ENCODE measurements at places on chromosomes 1 and 21.

- DNase-seq: no peak
These were observed 38.1 kb downstream of the SOX13 start for GRCh38 chr1:204110894-204111633.

DNA sequence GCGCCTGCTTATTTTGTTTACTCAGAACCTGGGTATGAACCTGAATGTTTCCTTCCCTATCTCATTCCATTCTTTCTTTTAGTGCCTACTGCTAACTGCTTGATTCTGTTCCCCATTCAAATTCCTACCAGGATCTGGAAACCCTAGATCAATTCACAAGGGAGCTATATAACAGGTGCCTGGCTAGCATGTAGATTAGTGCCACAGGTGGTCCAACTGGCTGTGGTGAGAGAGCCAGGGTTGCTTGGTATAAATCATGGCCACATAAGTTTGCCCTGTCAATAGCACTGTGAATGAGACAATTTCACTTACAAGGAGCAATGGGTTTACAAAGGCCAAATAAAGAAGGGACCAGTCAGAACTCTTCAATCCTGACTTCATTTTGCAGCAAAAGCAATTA, 6.6 kb upstream of the PRPF38B start:
- DNase-seq: no peak

- no peak for DNase-seq
These were observed 453.7 kb upstream of the RUNX1 start for GRCh38 chr21:35502821-35503220.

- DNase-seq: no peak
These were observed 12.3 kb downstream of the BCAR3 start for GRCh38 chr1:93669369-93669768.

- DNase-seq: no peak
These were observed 3.1 kb upstream of the EDARADD start for GRCh38 chr1:236391008-236391407.

- no peak for DNase-seq
These were observed 367.0 kb downstream of the PRDM2 start for GRCh38 chr1:14067036-14067435.

- DNase-seq: no peak
These were observed 11.9 kb downstream of the PTPN22 start for GRCh38 chr1:113859478-113860175.

DNA sequence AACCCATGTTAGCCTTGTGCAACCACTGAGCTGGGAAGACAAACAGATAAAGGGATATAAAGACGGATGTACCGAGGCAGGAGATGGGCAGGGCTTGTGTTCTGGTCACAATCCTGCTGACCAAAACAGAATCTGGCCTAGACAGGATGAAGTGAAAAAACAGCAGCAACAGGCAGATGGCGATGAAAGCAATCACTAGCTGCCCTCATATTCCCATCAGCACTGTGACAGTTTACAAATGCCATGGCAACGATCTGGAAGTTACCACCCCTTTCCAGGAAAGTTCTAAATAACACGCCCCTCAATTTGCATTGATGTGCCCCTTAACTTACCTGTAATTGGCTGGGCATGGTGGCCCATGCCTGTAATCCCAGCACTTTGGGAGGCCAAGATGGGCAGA, 40.6 kb upstream of the CD46 start:
- DNase-seq: no peak

DNA sequence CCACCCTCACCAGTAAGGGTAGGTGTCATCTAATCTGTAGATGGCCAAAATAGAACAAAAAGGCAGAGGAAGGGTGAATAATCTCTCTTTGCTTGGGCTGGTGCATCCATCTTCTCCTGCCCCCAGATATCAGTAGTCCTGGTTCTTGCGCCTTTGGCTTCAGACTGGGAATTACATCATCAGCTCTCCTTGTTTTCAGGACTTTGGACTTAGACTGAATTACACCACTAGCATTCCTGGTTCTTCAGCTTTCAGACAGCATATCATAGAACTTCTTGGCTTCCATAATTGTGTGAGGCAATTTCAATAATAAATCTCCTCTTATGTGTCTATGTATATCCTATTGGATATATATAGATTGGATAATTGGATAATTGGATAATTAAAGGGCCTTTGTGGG, 403.0 kb upstream of the USP24 start:
- DNase-seq: no peak

- no peak for DNase-seq
These were observed 102.8 kb upstream of the JUN start for GRCh38 chr1:58886611-58887010.

DNA sequence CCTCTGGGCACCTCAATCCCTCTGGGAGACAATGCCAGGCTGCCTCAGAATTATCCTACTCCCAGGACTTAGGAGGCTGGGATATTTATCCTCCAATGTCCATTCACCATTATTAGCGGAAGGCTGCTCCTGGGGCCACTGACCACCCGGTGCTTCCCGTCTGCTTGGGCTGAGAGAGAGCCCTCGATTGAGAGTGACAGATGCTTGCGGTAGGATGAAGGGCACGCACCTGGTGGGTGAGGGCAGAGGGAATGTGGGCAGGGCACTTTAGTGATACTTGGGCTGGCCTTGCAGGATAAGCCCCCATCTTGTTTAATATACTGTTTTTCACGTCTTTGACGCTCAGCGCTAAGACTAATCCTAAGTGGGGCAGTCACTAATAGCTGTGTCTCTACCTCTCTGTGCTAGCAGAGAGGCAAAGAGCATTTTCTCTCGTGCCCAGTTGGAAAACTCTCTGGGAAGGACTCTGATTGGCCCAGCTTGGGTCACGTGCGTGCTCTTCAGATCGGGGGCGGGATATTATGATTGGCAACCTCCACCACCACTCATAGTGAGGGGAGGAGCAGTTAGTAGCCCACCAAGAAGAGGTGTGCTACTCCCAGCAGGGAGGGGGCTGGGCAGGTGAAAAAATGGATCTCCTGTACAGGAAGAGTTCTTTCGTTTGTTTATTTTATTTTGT, 10.6 kb upstream of the PARS2 start:
- DNase-seq: no peak

GRCh38 chr1:220873868-220874655, 5.2 kb upstream of the HLX start:
- DNase-seq: no peak

GRCh38 chr1:38131024-38131585, 84.5 kb upstream of the POU3F1 start:
- no peak for DNase-seq

DNA sequence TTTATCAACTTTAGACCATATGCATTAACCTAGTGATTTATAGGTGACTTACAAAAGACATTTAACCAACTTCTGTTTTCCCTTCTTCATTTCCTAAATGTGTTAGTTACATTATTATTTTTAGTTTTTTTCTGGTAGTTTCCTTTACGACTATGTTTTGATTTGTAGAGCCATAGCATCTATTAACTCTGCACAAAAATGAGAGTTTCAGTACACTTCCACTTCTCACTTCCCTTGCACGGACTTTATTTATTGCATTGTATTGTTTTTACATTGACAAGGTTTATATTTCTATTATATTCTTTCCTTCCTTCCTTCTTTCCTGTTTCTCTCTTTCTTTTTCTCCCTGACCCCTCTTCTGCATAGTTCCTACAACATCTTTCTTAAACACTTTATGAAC, 14.7 kb downstream of the PKN2 start:
- DNase-seq: no peak

DNA sequence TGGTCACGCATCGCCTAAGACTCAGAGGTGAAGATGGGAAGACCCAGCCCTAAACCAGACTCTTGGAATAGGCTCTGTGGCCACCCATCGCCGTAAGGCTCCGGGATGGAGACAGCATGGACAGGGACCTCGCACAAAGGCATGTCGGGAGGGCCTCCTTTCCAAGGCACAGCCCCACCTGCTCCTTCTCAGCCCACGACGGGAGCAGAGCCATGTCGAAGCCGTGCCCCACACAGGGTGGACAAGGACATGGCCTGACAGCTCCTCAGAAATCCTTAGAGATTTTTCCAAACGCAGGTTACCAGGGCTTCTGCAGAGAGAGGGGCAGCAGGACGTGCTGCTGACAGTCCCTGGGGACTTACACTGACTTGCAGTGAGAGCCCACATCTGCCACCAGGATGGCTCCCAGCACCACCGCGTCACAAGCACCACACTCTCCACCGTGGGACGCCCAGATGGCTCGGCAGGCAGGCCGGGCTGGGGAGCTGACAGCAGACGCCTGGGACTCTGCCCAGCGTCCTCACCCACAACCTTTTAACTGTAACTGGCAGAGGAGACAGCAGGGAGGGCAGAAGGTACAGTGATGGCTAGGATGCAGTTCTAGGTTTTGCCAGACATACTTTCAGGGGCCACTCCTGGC, 12.0 kb downstream of the SSU72 start:
- no peak for DNase-seq

DNA sequence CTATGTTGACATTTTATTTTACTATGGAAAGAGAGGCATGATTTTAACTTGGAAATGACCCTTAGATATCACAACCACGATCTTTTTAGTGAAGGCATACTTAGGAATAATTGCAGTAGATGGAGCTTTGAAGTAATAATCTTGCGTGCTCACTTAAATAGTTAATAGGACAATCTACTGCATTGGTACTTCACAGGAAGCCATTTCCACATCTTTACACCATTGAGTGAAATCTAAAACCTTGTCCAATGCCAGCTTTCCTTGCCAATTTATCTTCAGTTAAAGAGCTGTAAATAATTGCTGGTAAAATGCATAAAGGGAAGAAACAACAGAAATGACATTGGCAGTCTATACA, 586.3 kb downstream of the ADGRL2 start:
- DNase-seq: no peak

GRCh38 chr1:242447689-242448088, 76.8 kb downstream of the PLD5 start:
- no peak for DNase-seq

DNA sequence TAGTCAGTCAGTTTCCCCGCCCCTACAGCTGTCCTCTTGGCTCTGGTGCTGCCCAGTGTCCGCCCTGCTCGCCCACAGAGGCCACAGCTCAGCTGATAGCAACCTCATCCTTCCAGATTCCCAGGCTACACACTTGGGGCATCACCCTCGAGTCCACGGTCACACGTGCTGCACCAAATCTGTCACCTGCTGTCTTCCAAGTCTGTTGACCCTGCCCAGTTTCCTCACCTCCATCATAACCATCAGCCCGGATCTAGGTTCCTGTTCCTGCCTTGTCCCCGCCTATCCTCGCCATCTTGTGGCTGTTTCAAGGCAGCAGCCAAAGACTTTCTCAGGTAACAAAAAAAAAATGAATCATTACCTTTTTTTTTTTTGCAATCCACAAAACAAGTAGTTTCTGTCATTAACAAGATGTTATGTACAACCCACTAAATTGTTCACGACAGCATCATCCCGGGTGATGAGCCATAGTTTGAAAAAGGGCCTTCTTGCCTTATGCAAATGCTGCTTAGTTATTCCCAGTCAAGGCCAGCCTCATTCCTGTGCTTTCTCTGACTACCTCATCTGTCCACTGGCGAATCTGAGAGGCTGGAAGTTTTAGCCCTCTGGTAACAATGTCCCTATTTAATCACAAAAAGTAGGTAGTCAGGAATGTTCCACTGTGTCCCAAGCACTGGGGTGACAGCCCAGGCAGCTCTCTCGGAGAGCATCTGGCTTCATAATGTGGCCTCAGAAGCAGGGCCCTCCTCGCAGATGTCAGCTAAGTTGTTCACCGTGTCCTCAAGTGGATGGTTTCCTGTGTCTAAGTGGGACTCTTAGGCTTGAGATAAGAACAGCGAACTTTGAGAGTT, 4.9 kb upstream of the MIIP start:
- DNase-seq: no peak

DNA sequence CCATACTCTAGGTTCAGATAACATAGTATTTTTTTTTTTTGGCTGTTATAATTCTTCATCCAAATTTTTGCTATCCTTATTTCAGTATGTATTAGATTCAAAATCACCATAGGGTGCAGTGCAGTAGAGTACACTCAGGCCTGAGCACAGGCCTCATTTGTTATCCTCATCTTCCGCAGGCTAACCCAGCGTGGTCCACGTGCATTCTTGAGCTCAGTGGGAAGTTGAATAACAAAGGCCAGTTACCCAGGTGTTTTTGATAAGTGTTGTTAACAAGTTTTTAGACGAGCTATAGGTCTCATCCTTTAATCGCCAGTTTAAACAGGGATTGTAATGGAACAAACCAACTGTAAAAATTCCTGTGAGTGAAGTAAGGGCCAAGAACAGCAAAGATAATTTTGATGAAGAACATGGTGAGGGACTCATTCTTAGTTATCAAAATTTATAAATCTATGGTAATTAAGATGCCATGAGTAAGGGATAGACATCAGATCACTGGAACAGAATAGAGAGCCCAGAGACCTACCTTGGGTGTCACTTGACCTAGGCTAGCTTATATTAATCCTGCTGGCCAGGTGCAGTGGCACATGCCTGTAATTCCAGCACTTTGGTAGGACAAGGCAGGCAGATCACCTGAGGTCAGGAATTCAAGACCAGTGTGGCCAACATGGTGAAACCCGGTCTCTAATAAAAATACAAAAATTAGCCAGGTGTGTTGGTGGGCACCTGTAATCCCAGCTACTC, 22.0 kb downstream of the FLVCR1 start:
- no peak for DNase-seq

- no peak for DNase-seq
These were observed 82.7 kb upstream of the KCTD3 start for GRCh38 chr1:215484171-215484939.

DNA sequence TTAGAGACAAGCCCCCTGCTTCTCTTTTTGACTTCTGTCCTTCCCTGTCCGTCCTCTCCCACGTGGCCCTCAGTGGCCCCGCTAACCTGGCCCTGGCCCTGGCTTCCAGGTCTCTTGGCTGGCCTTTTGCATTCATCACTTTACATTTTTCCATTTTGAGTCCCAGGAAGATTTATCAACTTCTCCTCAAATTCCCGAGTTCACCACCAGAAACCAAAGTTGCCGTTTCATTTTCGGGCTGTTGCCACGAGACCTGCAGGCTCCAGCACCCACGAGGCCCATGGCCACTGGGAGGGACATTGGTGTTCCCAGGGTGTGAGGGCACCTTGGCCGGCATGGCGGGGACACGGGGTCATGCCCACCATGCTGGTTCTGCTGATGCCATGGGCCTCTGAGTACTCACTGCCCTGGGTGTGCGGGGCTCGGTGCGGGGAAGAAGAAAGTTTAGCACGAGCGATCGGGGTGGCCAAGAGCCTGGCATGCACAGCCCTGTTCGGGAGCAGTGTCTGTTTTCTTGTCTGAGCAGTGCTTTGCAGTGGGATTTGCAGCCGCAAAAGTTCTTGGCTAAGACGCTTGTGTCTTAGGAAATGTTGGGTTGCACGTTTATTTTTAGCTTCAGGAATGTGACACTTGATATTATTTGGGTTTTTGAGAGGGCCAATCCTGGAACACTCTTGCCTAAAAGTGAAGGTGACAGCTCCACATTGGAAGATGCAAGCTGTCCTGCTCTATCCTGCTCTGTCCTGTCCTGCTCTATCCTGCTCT, 40.4 kb upstream of the ADARB1 start:
- DNase-seq: no peak

DNA sequence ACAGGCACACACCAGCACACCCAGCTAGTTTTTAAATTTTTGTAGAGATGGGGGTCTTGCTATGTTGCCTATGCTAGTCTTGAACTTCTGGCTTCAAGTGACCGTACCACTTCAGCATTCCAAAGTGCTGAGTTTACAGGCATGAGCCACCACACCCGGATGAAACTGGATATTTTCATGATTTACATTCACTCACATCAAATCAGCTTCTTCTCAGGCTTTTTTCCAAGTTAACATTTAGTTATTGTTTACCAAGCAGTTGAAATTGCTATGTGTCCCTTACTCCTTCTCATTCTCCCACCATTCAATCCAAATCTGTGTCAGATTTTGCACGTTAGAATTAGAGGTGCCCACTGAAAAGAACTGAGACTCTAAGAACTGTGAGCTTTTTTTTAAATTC, 18.4 kb downstream of the RIT1 start:
- DNase-seq: no peak

GRCh38 chr1:151945725-151946722, 36.7 kb upstream of the THEM4 start:
- peak; percentile 28 for DNase-seq

Data from NCI-H1048 (cell line).